AG10803 (cell line): ENCODE measurements at places on chromosomes 7 and 10.

- no peak for DNase-seq
These were observed 25.3 kb downstream of the ADD3 start for GRCh38 chr10:110032801-110033700.

- DNase-seq: no peak
These were observed 52.0 kb downstream of the KIF5B start for GRCh38 chr10:32004161-32004591.

- DNase-seq: no peak
These were observed 1.6 kb downstream of the C7orf25 start for GRCh38 chr7:42910306-42910705.

GRCh38 chr10:68239596-68240150 is 7.8 kb upstream of the ATOH7 start:
- DNase-seq: no peak

- DNase-seq: no peak
These were observed 256.2 kb upstream of the MGMT start for GRCh38 chr10:129210876-129211275.
